Amygdala (tissue), 56 donors: ENCODE measurements at places on chromosomes 16 and 17.

- no peak for DNase-seq
Measured at GRCh38 chr16:85167589-85168537, 55.6 kb upstream of the CIBAR2 start.

DNA sequence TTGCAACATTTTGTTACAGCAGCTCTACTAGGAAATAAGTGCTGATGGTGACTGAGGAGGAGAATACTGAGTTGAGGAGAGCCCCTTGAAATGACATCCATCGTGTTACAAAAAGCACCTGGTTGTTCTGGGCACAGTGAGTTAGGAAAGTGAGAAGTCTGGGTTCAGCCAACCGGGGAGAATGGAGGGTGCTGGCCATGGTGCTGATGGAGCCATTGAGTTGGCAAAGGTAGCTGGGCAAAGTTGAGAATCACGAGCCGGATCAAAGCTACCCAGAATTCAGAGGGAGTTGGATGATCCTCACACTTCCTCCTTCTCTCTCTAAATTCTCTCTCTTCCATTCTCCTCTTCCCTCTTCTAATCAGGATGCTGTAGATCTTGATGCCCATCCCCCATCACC lies 35.0 kb upstream of the ASIC2 start:
- DNase-seq: no peak

GRCh38 chr16:86761111-86762031 lies 183.0 kb downstream of the FOXL1 start:
- DNase-seq: no peak

DNA sequence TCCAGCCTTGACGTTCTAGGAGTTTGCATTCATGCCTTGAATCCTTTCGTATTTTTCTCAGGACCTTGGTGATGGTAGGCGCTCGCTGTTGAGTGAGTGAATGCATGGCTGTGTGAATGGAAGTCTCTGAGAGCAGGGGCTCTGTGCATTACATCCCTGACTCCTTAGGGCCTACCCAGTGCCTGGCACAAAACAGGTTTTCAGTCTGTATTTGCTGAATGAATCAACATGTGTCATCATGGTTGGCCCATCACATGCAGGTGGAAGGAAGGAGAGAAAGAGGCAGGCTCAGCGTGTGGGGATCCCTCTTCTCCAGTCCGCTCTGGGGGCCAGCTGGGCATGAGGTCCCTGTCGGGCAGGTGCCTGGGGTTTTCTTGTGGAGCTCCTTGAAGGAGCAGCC lies 8.7 kb downstream of the RAP1GAP2 start:
- no peak for DNase-seq

GRCh38 chr16:11759163-11759834 lies 16.6 kb upstream of the TXNDC11 start:
- no peak for DNase-seq
